ENCODE measurements at places on chromosomes 3 and 15. TPM values are rescaled to one million over a fixed set of nuclear protein-coding genes. Genes with fewer than 3 reads are reported as not detected.

SPINK8 gene
- total RNA-seq, result not detected

SLC12A1 gene
- total RNA-seq, result not detected

SMC4 gene
- total RNA-seq, result 53.8 TPM

UQCC5 gene
- total RNA-seq, result 10.3 TPM

MME gene
- total RNA-seq, result 11.2 TPM

- H3K36me3 ChIP-seq, result peaks cover 57% of the 10 kb centered on the region
- H3K27ac ChIP-seq, result peak overlapping the region; percentile 86
- peaks cover 92% of the 10 kb centered on the region for H3K4me1 ChIP-seq
- H3K27me3 ChIP-seq, result no peaks in the 10 kb centered on the region
- DNase-seq, result no peak
Observed at GRCh38 chr15:90212221-90213098, 11.3 kb downstream of the SEMA4B start.

- no peaks in the 10 kb centered on the region for H3K36me3 ChIP-seq
- no peaks in the 10 kb centered on the region for H3K27me3 ChIP-seq
- peaks cover 11% of the 10 kb centered on the region for H3K4me1 ChIP-seq
- H3K27ac ChIP-seq, result peak within 1 kb of the TSS; percentile 76
- peak within 1 kb of the TSS; percentile 87 for H3K4me3 ChIP-seq
- DNase-seq, result peak; percentile 78
Observed at GRCh38 chr3:111859061-111859973, at the start of gene PHLDB2. Gene PHLDB2, plus strand, starts transcription at chr3:111859265. Its CDS starts 24,813 bp downstream, at chr3:111884078.

- no peak overlapping the region for H3K4me3 ChIP-seq
- H3K27me3 ChIP-seq, result no peaks in the 10 kb centered on the region
- H3K27ac ChIP-seq, result no peak overlapping the region
- H3K36me3 ChIP-seq, result no peaks in the 10 kb centered on the region
- no peak for DNase-seq
- H3K4me1 ChIP-seq, result no peaks in the 10 kb centered on the region
Observed at GRCh38 chr15:55715355-55716076, 27.4 kb downstream of the PRTG start.

DNA sequence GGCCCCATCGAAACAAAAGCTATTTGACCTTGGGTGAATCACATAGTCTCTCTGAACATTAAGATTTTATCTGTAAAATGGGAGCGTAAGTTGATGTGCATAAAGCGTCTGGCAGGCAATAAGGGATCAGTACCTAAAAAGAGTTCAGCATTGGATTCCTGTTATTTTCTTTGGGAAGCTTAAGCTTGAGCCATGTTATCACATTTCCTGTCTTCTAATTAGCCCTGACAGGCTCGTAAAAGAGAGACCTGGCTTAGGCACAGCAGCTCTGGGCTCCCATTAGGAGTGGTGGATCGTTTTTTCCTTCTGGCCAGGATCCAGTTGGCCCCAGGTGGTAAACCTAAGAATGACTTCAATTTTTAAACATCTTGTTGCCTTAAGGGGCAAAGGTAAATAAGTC, 26.0 kb upstream of the CA12 start:
- H3K4me1 ChIP-seq, result peaks cover 4% of the 10 kb centered on the region
- DNase-seq, result no peak
- no peak overlapping the region for H3K4me3 ChIP-seq
- H3K27ac ChIP-seq, result no peak overlapping the region

GRCh38 chr15:64503197-64503596, 42.8 kb downstream of the ZNF609 start:
- no peak overlapping the region for H3K4me3 ChIP-seq
- H3K27me3 ChIP-seq, result no peaks in the 10 kb centered on the region
- peaks cover 30% of the 10 kb centered on the region for H3K4me1 ChIP-seq
- DNase-seq, result peak; percentile 11

GRCh38 chr3:38030126-38031021, 932 bp upstream of the PLCD1 start:
- H3K27me3 ChIP-seq, result peaks cover 11% of the 10 kb centered on the region
- peak overlapping the region; percentile 12 for H3K4me3 ChIP-seq
- H3K4me1 ChIP-seq, result peaks cover 24% of the 10 kb centered on the region
- no peak overlapping the region for H3K27ac ChIP-seq

DNA sequence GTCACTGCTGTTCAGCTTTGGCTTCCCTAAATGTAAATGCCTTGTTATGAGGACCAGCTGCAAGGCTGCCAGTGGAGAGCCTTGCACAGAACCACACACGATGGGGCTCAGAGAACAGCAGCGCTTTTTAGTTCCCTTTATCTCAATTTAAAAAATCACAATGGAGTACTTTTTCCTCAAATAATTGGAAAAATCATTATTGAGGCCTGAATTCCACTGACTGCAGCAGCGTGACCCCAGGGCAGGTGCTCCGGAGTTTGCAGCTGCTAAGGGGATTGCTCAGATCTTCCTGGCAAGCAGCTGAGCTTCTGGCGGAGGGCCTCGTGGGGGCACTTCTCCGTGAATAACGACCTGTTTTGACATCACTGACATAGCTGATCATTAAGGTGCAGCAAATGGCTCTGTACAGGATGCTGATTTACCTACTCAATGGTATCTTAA, 245.6 kb upstream of the TRIM42 start:
- no peaks in the 10 kb centered on the region for H3K36me3 ChIP-seq
- peaks cover 5% of the 10 kb centered on the region for H3K27me3 ChIP-seq
- no peak overlapping the region for H3K4me3 ChIP-seq
- H3K27ac ChIP-seq, result no peak overlapping the region

GRCh38 chr3:15654127-15654526, 52.6 kb downstream of the BTD start:
- no peak for DNase-seq
- H3K36me3 ChIP-seq, result no peaks in the 10 kb centered on the region
- no peak overlapping the region for H3K27ac ChIP-seq
- no peaks in the 10 kb centered on the region for H3K27me3 ChIP-seq

- H3K4me1 ChIP-seq, result no peaks in the 10 kb centered on the region
- no peaks in the 10 kb centered on the region for H3K27me3 ChIP-seq
- no peak for DNase-seq
- no peaks in the 10 kb centered on the region for H3K36me3 ChIP-seq
- H3K4me3 ChIP-seq, result no peak overlapping the region
Observed at GRCh38 chr3:36366308-36366707, 14.0 kb upstream of the STAC start.

DNA sequence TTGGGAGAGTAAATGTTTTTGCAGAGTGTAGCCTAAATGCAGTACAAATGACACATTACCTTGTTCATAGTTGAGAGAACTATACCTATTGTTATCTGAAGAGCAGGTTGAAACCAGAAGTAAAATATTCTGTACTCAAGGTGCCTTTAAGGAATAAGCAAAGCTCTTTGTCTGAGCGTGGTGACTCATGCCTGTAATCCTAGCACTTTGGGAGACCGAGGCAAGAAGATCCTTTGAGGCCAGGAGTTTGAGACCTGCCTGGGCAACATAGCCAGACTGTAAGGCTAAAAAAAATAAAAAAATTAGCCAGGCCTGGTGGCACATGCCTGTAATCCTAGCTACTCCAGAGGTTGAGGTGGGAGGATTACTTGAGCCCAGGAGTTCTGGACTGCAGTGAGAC, 2.2 kb upstream of the RNF13 start:
- DNase-seq, result no peak
- H3K4me3 ChIP-seq, result no peak overlapping the region
- no peak overlapping the region for H3K27ac ChIP-seq
- H3K36me3 ChIP-seq, result no peaks in the 10 kb centered on the region
- H3K27me3 ChIP-seq, result peaks cover 3% of the 10 kb centered on the region
- peaks cover 33% of the 10 kb centered on the region for H3K4me1 ChIP-seq

DNA sequence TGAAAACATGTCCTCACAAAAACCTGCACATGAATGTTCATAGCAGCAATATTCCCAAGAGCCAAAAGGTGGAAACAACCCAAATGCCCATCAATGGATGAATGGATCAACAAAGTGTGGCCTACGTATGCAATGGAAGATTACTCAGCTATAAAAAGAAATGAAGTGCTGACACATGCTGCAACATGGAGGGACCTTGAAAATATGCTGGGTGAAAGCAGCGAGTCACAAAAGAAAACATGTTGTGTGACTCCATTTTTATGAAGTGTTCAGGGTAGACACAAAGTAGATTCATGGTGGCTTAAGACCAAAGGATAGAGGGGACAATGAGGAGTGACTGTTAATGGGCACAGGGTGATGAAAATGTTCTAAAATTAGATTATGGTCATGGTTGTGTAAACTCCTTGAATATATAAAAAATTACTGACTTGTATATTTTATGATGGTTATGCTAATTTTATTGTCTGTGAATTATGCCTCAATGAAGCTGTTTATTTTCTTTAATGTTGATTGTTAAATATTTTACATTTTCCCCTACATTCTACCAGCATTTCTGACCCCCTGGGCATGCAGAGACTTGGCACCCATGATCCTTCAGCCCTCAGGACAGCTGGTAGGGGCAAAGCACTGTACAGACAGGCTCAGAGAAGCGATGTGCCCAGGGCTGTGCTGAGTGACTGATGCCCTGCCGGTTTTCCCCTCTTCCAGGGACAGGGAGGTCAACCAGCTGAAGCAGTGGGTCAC, 37.8 kb downstream of the CFAP100 start:
- no peaks in the 10 kb centered on the region for H3K27me3 ChIP-seq
- no peaks in the 10 kb centered on the region for H3K4me1 ChIP-seq
- H3K27ac ChIP-seq, result no peak overlapping the region
- no peaks in the 10 kb centered on the region for H3K36me3 ChIP-seq

- peak overlapping the region; percentile 14 for H3K27ac ChIP-seq
- peaks cover 73% of the 10 kb centered on the region for H3K36me3 ChIP-seq
- no peaks in the 10 kb centered on the region for H3K27me3 ChIP-seq
- no peak for DNase-seq
- H3K4me3 ChIP-seq, result no peak overlapping the region
Observed at GRCh38 chr3:52216585-52217408, 8.6 kb downstream of the TLR9 start.

DNA sequence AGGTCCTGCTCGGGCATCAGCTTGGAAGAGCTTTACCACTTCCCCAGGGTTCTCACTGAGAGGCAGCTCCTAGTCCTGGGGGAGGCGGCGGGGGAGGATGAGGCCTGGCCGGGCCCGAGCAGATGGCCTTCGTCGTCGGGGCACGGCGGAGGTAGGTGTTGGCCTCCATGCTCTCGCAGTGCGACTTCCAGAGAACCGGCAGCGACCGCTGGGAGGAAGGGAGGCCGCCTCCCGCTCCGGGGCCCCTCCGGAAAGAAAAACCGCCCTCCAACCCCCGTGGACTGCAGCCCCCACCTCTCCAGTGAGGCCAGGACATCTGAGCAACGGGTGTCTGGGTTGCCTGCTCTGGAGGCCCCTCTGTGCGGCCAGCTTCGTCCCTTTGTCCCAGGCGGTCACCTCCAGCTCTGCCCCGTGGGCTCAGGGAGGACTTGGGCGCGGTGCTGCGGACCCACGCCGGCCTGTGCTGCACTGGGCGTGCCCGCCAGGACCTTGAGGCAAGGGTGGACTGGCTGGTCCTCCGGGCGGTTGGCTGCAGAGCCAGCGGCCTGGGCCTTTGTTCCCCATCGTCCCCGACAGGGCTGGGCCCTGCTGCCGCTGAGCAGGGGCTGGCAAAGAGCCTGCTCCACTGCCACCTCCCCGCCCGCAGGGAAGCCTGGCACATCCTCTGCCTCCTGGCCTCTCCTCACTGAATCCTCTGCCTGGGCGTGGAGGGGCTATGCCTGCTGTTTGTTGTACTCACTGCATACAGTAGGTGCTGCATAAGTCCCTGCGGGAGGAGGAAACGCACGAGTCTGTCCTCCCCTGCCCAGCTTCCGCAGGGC, 13.6 kb upstream of the GP9 start:
- no peak for DNase-seq
- no peaks in the 10 kb centered on the region for H3K27me3 ChIP-seq
- H3K36me3 ChIP-seq, result no peaks in the 10 kb centered on the region

DNA sequence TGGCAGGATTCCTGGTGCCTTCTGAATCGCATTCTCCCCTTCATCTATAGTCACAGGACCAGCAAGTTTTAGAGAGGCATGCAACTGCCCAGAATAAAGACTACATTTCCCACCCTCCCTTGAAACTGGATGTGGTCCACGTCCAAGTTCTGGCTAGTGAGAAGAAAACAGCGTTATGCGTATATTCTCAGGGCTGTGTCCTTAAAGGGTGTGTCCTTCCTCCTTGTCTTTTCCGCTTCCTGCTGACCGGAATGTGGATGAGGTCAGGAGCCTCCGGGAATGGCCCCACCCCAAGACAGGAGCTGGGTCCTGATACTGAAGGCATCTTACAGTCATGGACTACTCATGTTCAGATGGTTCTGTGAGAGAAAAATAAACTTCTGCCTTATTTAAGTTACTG, 20.2 kb downstream of the CHST2 start:
- H3K27me3 ChIP-seq, result no peaks in the 10 kb centered on the region
- no peaks in the 10 kb centered on the region for H3K36me3 ChIP-seq
- H3K4me3 ChIP-seq, result no peak overlapping the region
- H3K27ac ChIP-seq, result no peak overlapping the region

DNA sequence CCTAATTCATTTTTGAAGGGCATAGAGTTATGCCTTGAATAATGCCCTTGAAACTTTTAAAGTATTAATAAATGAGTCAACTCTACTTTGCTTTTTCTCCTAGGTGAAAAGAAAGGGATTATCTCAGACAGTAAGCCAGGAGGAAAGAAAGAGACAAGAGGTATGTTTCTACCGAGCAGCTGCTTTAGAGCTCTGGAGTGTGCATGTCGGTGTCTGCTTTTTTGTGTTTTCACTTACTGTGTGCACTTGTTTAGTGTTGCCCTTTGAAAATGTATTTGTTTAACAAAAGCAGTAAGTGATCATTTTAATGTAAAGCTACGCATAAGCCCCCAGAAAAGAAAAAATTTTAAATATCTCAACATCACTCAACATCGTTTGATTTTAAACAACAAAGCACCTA, 28.1 kb downstream of the ARHGEF26 start:
- no peaks in the 10 kb centered on the region for H3K27me3 ChIP-seq
- no peak overlapping the region for H3K27ac ChIP-seq
- H3K4me1 ChIP-seq, result no peaks in the 10 kb centered on the region
- H3K36me3 ChIP-seq, result no peaks in the 10 kb centered on the region
- no peak overlapping the region for H3K4me3 ChIP-seq

DNA sequence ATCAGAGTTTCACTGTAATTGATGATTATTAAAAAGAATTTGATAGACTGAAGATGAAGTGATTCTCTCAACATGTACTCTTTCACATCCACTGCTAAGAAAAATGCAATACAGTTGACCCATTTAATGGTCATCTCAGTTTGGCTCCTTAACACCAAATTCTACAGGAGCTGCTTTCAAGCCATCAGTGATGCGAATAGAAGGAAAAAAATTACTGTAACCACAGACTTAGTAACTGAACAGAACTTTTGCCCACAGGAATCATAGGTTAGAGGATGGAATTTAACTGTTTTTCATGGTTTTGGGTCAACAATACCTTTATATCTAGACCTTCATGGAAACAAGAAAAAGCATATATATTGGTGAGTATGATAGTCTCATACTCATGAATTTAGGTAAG, 633.5 kb downstream of the CADM2 start:
- H3K36me3 ChIP-seq, result no peaks in the 10 kb centered on the region
- DNase-seq, result no peak
- no peak overlapping the region for H3K27ac ChIP-seq
- no peaks in the 10 kb centered on the region for H3K27me3 ChIP-seq

GRCh38 chr15:27426805-27427204, 455.8 kb downstream of the GABRG3 start:
- no peaks in the 10 kb centered on the region for H3K27me3 ChIP-seq
- H3K36me3 ChIP-seq, result no peaks in the 10 kb centered on the region
- H3K4me3 ChIP-seq, result no peak overlapping the region
- H3K27ac ChIP-seq, result no peak overlapping the region
- no peaks in the 10 kb centered on the region for H3K4me1 ChIP-seq
